Hypothalamus (tissue), 51 donors: ENCODE measurements at places on chromosomes 16 and 17.
A peak's percentile ranks its signal among the peaks of the same experiment; 100 is the strongest.

DNA sequence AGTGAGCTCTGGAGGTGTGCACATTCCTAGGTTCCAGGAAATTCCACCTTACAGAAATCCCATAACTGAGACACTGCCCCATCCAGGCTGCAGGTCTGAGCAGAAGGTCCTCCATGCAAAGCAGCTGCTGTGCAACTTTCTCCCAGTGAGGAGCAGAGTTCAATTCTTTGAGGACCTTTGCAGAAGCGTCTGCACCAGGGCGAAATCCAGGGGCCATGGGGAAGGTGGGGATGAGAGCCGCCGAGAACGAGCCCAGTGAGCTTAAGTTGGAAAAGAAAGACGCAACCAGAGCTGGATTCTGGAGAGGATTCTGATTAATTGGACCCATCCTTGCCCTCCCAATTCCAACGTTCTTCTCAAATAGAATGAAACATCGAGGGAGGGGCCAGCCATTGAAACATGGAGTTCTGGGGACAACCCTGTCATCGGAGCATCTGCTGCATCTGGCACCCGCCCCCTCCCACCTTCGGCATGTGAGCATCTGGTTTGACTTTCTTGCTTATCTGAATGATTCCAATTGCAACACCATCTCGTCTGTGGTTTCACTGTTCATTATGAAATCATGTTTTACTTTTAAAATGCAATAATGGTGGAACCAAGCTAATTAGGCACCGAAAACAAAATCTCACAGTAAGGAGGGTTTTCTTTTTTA is 190.6 kb upstream of the FOXF1 start:
- DNase-seq = no peak

- DNase-seq = peak; percentile 9
These were observed 208.3 kb upstream of the SALL1 start for GRCh38 chr16:51359141-51359955.

DNA sequence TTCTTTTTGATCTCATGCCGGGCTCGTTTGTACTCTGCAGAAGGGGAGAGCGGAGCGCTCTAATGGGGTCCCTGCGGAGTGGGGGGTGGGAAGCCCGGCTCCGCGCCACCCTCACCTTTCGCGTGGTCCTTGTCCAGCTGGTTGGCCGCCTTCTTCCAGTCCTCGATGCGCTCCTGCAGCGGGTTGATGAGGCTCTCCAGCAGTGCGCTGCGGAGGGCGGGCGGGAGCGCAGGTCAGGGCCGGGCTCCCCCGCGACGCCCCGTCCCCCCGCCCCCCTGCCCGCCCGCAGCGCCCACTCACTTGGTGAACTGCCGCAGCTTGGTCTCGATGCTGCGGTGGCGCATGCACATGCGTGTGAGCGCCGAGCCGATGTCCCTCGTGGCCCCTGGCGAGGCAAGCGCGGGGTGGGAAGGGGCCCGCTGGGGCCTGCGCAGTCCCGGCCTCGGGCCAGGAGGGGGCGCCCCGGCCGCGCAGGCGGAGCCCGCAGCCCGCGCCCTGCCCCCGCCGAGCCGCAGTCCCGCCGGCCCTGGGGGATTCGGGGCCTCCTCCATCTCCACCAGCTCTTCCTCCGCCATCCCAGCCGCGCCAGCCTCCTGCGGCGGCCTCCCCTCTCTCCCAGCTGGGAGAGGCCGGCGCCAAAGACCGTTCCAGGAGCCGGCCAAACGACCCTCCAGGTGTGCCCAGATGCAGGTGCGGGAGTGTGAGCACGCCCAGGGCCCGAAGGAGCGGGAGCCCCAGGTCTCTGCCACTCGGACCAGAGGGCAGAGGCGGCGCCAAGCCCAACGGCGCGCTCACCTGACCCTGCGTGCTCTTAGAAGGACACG is 6.0 kb downstream of the MTSS2 start:
- DNase-seq = no peak

DNA sequence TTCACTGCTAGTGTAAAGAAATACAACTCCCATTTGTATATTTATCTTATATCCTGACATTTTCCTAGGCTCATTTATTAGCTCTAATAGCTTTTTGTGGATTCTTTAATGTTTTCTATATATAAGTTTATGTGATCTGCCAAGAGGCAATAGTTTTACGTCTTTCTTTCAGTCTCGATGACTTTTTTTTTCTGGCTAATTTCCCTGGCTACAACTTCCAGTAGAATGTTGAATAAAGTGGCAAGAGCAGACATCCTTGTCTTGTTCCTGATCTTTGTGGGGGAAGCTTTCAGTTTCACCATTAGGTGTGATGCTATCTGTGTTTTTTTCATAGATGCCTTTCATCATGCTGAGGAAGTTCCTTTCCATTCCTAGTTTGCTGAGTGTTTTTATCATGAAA is 43.9 kb upstream of the ABCA3 start:
- DNase-seq = no peak
